Mammary epithelial cell (primary cell): ENCODE measurements at places on chromosomes 5 and 9. TPM values are rescaled to one million over a fixed set of nuclear protein-coding genes. Genes with fewer than 3 reads are reported as not detected.

Gene PCDHA12
- polyA plus RNA-seq: 0.03 TPM

Gene CCDC180
- 0.17 TPM for polyA plus RNA-seq

Gene DMXL1
- 4.9 TPM for polyA plus RNA-seq

Gene IZUMO3
- not detected for polyA plus RNA-seq

Gene PTGES
- 59.6 TPM for polyA plus RNA-seq

Gene SPATA31A3
- not detected for polyA plus RNA-seq

Gene FAM81B
- polyA plus RNA-seq: not detected

Gene ADRA1B
- polyA plus RNA-seq: 0.77 TPM

Gene EDIL3
- 0.14 TPM for polyA plus RNA-seq

Gene ANKRD34B
- not detected for polyA plus RNA-seq

Gene GRIN3A
- polyA plus RNA-seq: not detected

Gene C1QTNF2
- polyA plus RNA-seq: 0.28 TPM
